ENCODE measurements at places on chromosomes 1 and 21. TPM values are rescaled to one million over a fixed set of nuclear protein-coding genes. Genes with fewer than 3 reads are reported as not detected.

SWT1 gene
- total RNA-seq: 3.4 TPM

MYBPH gene
- total RNA-seq: 1.4 TPM

ANGPTL3 gene
- total RNA-seq: not detected

CCDC27 gene
- not detected for total RNA-seq

NES gene
- 39.1 TPM for total RNA-seq

KRTAP10-9 gene
- not detected for total RNA-seq

RGS5 gene
- total RNA-seq: 3.9 TPM

LRRC8B gene
- total RNA-seq: 1.1 TPM

LCE6A gene
- total RNA-seq: not detected

GDAP2 gene
- total RNA-seq: 27.4 TPM

TSSK3 gene
- total RNA-seq: 0.39 TPM

COL24A1 gene
- total RNA-seq: 1.2 TPM

GBP6 gene
- not detected for total RNA-seq

WNT4 gene
- not detected for total RNA-seq

KIF26B gene
- total RNA-seq: 2.3 TPM

B3GALT5 gene
- 0.39 TPM for total RNA-seq

LINGO4 gene
- not detected for total RNA-seq

CD1E gene
- total RNA-seq: not detected

PPIAL4G gene
- not detected for total RNA-seq

CFHR5 gene
- total RNA-seq: not detected

KANK4 gene
- total RNA-seq: 0.36 TPM

SPRR2A gene
- not detected for total RNA-seq

MAB21L3 gene
- not detected for total RNA-seq

PFKFB2 gene
- 3.2 TPM for total RNA-seq

SLC6A9 gene
- total RNA-seq: 8.9 TPM

SPRR2F gene
- total RNA-seq: not detected

FCRL4 gene
- not detected for total RNA-seq

CATSPER4 gene
- not detected for total RNA-seq

CNTN2 gene
- total RNA-seq: not detected

CTSE gene
- not detected for total RNA-seq

ATAD3C gene
- not detected for total RNA-seq

RHBG gene
- total RNA-seq: not detected

IFNLR1 gene
- 11.7 TPM for total RNA-seq

SPATA1 gene
- 2.6 TPM for total RNA-seq

TPTE gene
- total RNA-seq: 3.1 TPM

CSF3R gene
- not detected for total RNA-seq

GRIK3 gene
- total RNA-seq: not detected

SARS1 gene
- 147 TPM for total RNA-seq

SMCP gene
- not detected for total RNA-seq

CYP2J2 gene
- 1.2 TPM for total RNA-seq

CR1L gene
- total RNA-seq: not detected

TAS1R1 gene
- 0.20 TPM for total RNA-seq

AIM2 gene
- total RNA-seq: 15.5 TPM

ESRRG gene
- total RNA-seq: under 0.01 TPM

PDZK1 gene
- total RNA-seq: 5.3 TPM

FNDC5 gene
- 0.48 TPM for total RNA-seq

IFI44L gene
- 5.4 TPM for total RNA-seq

RNF186 gene
- not detected for total RNA-seq

ERICH3 gene
- total RNA-seq: 0.72 TPM

OR2M3 gene
- not detected for total RNA-seq

ITLN2 gene
- total RNA-seq: not detected

FCRL6 gene
- total RNA-seq: not detected

CDC20 gene
- total RNA-seq: 410 TPM

VANGL1 gene
- 21.9 TPM for total RNA-seq

CYP4A11 gene
- total RNA-seq: not detected

BARHL2 gene
- not detected for total RNA-seq

LEFTY2 gene
- total RNA-seq: not detected

SLC44A5 gene
- total RNA-seq: 0.12 TPM

ZNF648 gene
- total RNA-seq: not detected

Data from RPMI7951 (cell line).